SIG-M5 (cell line): ENCODE measurements at places on chromosomes 16 and 17.

- DNase-seq: no peak
These were observed 60.1 kb downstream of the TK2 start for GRCh38 chr16:66489818-66490217.

GRCh38 chr16:10511829-10512228 is 68.6 kb downstream of the EMP2 start:
- no peak for DNase-seq

DNA sequence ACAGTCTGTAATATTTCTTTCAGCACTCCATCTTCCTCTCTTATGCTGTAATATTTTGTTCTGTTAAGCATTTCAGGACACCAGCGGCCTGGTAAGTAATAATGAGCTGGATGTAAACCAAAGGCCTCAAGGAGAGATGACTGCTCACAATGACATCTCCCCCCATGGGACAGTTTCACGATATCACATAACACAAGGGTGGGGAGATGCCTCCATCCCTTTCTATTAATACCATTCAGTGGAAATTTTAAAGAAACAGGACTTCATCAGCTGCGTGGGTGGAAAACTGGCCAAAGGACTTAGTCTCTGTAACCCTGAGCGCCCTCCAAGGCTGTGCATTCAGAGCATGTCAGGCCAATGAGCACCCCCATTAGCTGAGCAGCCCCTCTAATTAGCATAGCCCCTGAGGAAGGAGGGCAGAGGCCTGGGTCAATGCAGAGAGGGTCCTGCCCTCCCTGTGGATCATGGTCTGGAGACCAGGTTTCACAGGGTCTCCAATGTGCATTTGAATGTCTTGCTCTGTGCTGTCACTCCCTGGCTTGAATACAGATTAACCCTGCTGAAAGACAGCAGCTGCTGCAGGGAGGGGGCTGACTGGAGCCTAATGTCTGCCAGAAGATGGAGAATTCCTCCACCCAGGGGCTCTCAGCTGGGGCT is 156.4 kb downstream of the HS3ST2 start:
- no peak for DNase-seq

DNA sequence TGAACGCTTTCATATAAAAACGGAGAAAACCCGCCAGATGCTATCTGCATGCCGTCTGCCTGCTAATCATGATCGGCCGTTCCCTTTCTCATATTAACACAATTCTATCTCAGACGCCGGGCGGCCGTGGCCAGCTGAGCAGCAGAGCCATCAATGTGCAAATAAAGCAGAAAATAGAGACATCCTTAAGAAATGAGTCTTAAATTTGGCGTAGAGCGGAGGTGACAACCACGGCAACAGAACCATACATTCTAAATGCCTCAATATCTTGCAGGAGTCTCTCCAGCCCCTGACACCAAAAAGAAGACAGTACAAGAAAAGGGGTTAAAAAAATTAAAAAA is 2.7 kb upstream of the IRX5 start:
- no peak for DNase-seq

- no peak for DNase-seq
These were observed 4.0 kb downstream of the ZNF785 start for GRCh38 chr16:30581457-30581856.

GRCh38 chr16:72367851-72368250 is 195.9 kb upstream of the PMFBP1 start:
- DNase-seq: no peak

GRCh38 chr17:82121660-82122629 is 23.9 kb upstream of the FASN start:
- no peak for DNase-seq

DNA sequence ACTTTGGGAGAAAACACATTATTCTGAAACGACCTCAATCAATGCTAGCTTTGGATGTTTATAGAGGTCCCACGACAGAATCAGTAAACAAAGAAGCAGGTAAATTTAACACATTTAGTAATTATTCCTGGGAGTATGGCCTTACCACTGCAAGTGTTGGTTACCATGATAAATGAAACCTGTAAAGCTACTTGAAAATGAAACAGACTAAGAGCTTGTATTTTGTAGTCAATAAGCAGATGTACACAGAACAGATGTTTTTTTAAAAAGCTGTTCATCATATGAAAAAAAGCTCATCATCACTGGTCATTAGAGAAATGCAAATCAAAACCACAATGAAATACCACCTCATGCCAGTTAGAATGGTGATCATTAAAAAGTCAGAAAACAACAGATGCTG is 295.3 kb upstream of the XYLT1 start:
- no peak for DNase-seq

GRCh38 chr16:47142821-47143676 is 696 bp downstream of the NETO2 start:
- peak; percentile 2 for DNase-seq

- DNase-seq: no peak
These were observed 51.6 kb upstream of the KSR1 start for GRCh38 chr17:27404676-27405075.

GRCh38 chr16:77868478-77868877 is 80.1 kb downstream of the VAT1L start:
- no peak for DNase-seq

- DNase-seq: no peak
These were observed 84.7 kb upstream of the CIBAR2 start for GRCh38 chr16:85196976-85197375.

GRCh38 chr17:80917716-80918560 is 73.7 kb upstream of the CHMP6 start:
- no peak for DNase-seq

DNA sequence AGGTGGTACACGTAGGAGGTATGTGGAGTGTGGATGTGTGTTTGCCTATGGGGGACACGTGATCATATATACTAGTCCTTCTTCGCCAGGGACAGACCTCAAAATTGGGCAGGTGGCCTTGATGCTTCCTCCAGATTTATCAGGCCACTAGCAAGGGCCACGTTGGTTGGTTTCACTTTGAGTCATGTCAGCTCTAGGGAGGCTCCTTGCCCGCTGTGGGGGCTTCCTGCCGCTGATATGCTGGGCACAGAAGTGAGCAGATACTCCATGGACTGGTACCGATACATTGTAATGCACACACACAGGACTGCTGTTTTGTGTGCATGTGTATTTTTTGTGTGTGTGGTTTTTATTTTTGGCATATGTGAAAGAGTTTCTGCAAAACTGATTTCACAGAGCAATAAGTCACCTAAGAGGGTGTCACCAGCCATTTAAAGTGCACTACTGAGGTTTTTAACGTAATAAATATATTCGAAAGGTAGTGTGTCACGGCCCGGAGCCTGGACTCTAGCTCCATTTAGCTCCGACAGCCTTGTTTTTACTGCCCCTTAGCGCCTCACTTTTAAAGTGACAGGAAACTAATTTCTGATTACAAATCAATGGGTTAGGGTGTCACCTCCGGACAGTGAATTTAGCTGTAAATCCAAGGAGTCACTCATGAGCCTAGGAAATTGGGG is 605.5 kb upstream of the SALL1 start:
- DNase-seq: no peak

GRCh38 chr16:10981697-10982216 is 37.4 kb downstream of the CLEC16A start:
- DNase-seq: no peak

- DNase-seq: no peak
These were observed 18.5 kb downstream of the NPRL3 start for GRCh38 chr16:119835-120491.

GRCh38 chr17:70190959-70191805 is 21.9 kb downstream of the KCNJ2 start:
- no peak for DNase-seq

DNA sequence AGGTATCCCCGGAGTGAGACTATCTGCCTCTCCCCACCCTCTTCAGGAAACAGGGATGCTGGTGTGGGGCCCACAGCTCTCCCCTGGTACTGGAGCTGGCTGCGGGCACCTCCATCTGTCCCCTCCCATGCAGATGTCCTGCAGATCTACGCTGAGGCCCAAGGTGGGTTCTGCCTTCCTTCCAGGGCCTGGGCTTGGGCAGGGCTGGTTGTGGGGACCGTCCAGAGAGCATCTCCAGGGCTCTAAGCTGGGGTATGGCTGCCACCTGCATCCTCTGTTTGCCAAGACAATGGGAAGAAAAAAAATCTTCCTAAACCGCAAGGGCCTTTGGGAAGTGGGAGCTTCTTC is 12.9 kb downstream of the ZNF213 start:
- no peak for DNase-seq

GRCh38 chr16:24309258-24310142 is 53.4 kb downstream of the CACNG3 start:
- no peak for DNase-seq

DNA sequence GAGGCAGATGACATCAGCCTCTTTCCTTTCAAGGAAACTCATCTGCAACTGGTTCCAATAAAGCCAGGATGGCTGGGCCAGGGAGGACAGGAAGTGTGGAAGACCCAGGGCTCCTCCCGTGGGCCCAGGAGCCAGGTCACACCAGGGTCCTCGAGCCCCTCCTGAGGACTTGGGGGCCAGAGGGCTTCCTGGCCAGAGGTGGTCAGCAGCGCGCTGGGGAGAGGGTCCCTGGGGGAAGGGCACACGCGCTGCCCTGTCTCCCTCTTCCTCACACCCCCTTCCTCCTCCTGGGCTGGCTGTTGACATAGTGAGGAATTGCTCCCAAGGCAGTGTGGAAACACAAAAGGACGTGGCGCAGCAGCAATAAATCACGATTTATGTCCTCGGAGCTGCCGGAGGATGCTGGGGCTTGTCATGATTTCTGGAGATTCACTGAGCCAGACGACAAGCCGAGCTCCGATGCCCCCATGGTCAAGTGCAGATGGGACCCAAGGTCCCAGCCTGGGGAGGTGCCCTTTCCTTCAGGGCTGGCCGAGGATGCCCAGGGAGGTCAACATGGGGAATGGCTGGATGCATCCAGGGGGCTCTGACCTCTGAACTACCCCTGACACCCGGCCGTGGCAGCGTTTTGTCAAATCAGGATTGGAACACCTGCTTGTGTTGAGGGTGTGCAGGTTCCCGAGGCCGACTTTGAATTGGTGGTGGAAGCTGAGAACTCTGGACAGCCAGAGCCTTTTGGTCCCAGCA is 152.6 kb downstream of the IRF8 start:
- DNase-seq: no peak

DNA sequence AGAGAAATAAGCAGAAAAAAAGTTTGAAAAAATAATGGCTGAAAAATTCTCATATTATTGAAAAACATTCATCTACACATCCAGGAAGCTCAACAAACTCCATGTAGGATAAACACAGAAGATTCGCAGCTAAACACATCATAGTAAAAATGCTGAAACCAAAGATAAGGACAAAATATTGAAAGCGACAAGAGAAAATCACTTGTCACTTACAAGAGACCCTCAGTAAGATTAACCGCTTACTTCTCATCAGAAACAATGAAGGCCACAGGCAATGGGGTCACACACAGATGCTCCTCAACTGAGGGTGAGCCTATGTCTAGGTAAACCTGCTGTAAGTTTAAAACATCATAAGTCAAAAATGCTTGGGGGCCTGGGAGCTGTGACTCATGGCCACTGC is 38.1 kb upstream of the METRNL start:
- no peak for DNase-seq

DNA sequence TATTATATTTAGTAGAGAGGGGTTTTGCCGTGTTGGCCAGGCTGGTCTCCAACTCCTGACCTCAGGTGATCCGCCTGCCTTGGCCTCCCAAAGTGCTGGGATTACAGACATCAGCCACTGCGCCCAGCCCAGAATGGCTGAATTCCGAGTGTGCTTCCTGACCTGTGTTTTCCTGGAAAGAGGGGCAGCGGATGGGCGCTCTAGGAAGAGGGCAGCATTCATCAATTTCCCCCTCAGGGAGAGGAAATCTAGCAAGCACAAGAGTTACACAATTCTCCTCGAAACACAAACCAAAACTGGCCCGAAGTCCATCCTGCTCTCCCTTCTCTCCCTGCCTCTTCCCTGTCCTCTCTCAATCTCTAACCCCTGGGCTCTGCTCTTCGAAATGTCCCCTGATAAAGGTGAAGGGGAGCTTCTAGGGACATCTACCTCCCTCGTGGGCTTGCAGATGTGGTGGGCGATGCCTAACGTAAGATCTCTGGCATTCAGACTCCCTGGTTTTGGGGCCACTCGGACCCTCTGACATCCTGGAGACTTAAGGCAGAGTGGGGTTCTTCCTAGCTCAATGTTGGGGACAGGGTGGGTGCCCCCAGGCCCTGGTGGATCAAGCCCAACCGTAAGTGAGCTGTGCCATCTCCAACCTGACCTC is 1.0 kb downstream of the IL27 start:
- DNase-seq: no peak

- DNase-seq: no peak
These were observed 14.2 kb downstream of the TRPV3 start for GRCh38 chr17:3543453-3543852.

DNA sequence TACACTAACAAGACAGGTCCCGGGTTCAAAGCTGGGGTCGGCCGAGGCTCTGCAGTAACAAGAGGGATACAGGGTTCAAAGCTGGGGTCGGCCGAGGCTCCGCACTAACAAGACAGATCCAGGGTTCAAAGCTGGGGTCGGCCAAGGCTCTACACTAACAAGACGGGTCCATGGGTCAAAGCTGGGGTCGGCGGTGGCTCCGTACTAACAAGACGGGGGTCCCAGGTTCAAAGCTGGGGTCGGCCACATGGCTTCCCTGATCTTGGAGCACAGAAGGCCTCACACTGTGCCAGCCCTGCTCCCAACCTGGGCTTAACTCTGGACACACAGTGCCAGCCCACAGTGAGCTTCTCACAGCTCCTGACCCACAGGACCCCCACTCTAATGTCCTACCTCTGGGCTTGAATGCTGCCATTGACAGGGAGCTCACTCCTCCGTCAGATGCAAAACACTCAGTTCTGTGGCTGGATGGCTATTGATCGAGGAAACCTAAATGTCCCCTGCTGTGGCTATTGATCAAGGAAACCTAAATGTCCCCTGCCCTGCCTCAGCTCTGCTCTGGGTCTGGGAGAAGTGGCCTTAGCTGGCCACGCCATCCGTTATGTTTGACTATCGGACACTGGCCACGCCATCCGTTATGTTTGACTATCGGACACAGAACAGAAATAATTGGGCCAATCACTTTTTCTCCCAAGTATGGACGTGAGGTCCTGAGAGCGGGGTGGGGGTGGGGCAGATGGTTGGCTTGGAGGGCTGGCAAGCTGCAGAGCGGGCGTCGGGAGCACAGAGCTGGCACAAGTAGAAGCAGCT is 54.6 kb upstream of the DOC2B start:
- no peak for DNase-seq

- no peak for DNase-seq
These were observed 8.9 kb downstream of the CTRL start for GRCh38 chr16:67922740-67923139.

DNA sequence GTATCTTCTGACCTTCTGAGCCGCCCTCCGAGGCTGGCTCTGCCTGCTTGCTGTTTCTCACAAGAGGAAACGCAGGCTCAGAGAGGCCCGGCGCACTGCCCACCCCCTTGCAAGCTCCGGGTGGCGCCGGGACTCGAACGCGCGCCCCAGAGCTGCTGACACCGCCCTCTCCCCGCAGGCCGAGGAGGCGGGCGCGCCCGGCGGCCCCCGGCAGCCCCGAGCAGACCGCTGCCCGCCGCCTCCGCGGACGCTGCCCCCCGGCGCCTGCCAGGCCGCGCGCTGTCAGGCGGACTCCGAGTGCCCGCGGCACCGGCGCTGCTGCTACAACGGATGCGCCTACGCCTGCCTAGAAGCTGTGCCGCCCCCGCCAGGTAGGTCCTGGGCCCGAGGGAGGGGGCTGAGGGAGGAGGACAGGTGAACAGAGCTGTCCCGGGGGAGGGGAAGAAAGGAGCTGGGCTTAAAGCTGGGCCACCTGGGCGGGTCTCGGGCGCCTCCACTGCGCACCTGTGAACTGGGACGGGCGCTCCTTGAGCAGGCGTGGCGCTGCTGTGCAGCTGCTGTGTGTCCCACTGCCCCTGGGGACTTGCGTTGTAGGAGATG is 18.2 kb downstream of the WFDC1 start:
- DNase-seq: no peak

- no peak for DNase-seq
These were observed 3.3 kb downstream of the STX4 start for GRCh38 chr16:31036691-31037090.

GRCh38 chr16:1850981-1851380 is 21.0 kb downstream of the MEIOB start:
- no peak for DNase-seq
